ENCODE measurements at places on chromosomes 16 and 17.

- DNase-seq = no peak
These were observed 1.8 kb upstream of the PCGF2 start for GRCh38 chr17:38750044-38750311.

GRCh38 chr16:4801962-4802658, at the start of gene ROGDI:
Gene ROGDI, minus strand, starts transcription at chr16:4802633. Its CDS starts 62 bp downstream, at chr16:4802571.
- no peak for DNase-seq

- no peak for DNase-seq
These were observed 82.7 kb upstream of the CDYL2 start for GRCh38 chr16:80887062-80887461.

DNA sequence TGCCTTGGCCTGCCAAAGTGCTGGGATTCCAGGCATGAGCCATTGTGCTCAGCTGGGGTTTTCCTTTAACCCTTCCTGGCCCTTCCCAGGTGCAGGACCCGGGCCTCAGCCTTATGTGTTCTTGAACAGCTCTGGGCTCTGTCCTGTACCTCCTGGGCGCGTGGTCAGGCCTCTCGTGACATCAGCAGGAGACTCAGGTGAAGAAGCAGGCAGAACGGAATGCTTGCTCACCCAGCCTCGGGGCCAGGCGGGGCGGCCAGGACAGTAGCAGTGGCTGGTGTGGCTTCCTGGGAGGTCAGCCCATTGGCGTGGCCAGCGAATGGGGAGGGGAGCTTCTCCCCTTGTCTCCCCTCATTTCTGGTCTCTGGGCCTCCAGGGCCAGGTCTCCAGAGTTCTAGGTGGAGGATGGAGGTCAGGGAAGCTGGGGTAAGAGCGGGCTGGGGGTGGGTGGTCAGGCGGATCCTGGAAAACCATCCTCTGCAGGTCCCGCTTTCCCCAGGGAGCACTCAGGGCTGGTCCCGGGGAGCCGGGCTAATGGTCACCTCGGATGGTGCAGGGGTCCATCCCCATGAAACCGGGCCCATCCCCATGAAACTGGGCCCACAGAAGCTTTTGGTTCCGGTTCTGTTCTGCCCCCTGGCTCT, 281.5 kb downstream of the SEC14L1 start:
- DNase-seq = no peak

DNA sequence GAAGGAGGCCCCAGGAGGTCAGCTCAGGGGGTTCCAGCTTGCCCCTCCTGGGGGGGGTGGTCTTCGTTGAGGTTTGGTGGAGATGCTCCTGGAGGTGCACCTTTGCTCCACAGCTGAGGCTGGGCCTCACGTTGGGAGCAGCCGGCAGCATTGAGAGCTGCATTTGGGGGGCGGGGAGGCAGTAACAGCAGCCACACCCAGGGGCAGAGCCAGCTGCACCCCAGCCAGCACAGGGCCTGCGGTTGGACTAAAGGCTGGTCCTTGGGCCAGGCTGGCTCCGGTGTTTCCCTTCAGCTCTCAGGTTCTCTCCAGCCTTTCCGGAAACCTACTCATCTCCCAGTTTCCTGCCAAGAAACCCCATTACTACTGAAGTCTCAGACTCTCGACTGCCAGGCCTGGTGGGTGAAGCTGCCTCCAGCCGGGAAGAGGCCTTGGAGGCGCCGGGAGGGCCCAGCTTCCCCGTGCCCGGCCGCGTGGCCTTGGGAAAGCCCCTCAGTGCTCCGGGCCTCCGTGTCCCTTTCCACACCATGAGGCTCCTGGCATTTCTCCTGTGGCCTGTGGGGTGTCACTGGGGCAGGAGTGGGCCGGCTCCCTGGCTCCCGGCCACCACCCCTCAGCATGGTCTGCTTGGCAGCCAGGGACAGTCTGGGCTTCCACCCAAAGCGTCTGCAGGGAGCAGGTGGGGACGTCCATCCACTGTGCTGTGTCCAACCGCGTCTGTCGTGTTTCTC, 14.0 kb upstream of the BAIAP2 start:
- DNase-seq = no peak

DNA sequence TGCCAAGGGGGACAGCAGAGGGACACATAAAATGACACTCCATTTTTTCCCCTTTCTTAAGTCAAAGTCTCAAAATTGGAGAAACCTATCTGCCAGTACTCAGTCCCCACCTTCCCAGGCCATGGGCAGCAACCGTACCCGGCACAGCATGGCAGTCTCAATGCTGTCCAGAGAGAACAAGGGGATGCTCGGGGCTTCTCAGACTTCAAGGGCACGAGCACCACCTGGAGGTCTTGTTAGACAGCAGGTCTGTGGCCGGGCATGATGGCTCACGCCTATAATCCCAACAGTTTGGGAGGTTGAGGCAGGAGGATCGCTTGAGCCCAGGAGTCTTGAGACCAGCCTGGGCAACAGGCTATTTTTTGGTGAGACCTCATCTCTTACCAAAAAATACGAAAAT, 3.2 kb downstream of the DNAH17 start:
- no peak for DNase-seq

GRCh38 chr17:78314683-78315354, 45.1 kb downstream of the SOCS3 start:
- DNase-seq = no peak

- DNase-seq = no peak
These were observed 120.1 kb downstream of the ABCA8 start for GRCh38 chr17:68835071-68835470.

- no peak for DNase-seq
These were observed 118.4 kb downstream of the VPS53 start for GRCh38 chr17:596287-596686.

GRCh38 chr16:17755158-17755557, 284.4 kb upstream of the XYLT1 start:
- DNase-seq = no peak

DNA sequence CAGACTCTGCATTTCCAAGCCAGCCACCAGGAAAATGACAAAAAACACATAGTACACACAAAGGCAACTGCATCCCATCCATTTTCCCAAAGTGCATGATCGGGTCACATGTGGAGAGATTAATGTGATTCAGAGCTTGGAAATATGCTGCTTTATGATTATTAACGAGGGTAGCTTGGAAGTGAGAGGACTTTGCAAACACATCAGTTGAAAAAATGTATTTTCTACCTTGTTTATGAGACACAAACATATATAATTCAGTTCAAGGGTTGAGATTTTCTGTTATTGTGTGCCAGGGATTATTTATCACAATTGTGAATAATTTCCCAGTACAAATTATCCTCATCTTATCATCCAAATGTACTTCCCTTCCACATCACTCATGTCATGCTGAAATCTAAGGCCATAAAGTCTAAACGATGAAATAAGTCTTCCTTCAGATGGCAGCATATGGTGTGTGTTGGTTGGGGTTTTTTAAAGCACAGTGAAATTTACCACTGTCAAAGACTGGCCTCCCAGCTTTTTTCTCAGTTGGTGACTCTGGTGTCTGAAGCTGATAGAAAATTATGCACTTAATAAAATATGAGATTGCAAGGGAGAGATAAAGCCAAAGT, 104.7 kb upstream of the ADAMTS18 start:
- DNase-seq = no peak

GRCh38 chr16:35744084-35744483, 2284.7 kb downstream of the TP53TG3F start:
- DNase-seq = no peak

GRCh38 chr16:29664091-29664921, 1.3 kb downstream of the SPN start:
- no peak for DNase-seq

Data from AG09309 (cell line).